Hypothalamus (tissue), 51 donors: ENCODE measurements at places on chromosomes 2 and 18.

DNA sequence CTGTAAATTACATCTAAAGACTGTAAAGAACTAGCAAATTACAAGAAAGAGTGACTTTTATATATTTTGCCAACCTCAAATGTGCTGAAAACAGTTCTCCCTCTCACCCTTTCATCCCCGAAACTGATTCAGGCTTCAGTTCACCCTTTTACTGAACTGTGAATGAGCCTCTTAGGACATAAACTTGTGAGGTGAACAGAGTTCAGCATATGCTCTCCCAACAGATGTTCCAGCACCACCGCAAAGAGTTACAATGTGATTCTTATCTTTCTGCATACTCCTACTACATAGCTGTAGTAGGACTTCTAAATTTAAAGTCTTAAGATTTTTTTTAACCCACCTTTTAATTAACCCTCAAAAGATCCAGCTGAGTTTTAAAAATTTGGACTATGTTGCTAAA is 1.2 kb upstream of the ZCCHC2 start:
- no peak for DNase-seq

- no peak for DNase-seq
These were observed 4.9 kb upstream of the TMEM200C start for GRCh38 chr18:5900262-5900661.

DNA sequence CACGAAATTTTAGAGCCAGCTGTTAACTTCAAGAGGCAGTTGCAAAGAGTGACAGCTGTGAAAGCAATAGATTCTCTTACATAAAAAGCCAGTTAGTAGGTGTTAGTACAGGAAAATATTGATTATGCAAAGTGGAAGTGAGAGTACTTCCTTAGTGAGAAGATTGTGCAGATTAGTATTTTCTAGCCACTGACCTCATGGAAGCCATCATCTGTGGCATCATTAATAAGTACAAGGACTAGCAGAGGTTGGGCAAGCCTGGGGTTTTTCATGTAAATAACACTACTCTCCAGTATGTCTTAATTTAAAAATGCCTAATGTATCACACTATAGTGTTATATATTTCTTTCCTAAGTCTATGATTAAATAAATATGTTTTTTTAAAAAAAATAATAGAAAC is 166.2 kb upstream of the DTNA start:
- no peak for DNase-seq

DNA sequence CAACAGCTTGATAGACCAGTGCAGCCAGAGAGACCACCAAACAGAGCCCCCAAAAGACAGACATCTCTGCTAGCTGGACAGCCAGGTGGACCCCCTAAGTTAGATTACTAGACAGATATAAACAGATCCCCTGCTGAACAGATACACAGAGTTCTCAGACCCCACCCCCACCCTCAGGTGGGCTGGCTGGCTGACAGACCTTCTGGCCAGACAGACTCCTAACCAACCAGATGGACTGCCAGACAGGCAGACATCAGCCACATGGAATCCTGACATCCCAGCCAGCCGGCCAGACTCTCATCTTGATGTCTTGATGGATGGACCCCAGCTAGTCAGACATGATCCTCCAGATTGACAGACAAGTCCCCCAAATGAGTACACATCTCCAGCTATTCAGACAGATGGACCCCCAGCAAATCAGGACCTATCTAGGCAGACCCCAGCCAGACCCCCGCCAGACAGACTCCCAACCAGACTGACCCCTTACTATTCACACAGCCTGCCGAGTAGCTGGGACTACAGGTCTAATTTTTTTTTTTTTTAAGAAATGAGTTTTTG is 18.0 kb downstream of the PTPN18 start:
- DNase-seq, result no peak

DNA sequence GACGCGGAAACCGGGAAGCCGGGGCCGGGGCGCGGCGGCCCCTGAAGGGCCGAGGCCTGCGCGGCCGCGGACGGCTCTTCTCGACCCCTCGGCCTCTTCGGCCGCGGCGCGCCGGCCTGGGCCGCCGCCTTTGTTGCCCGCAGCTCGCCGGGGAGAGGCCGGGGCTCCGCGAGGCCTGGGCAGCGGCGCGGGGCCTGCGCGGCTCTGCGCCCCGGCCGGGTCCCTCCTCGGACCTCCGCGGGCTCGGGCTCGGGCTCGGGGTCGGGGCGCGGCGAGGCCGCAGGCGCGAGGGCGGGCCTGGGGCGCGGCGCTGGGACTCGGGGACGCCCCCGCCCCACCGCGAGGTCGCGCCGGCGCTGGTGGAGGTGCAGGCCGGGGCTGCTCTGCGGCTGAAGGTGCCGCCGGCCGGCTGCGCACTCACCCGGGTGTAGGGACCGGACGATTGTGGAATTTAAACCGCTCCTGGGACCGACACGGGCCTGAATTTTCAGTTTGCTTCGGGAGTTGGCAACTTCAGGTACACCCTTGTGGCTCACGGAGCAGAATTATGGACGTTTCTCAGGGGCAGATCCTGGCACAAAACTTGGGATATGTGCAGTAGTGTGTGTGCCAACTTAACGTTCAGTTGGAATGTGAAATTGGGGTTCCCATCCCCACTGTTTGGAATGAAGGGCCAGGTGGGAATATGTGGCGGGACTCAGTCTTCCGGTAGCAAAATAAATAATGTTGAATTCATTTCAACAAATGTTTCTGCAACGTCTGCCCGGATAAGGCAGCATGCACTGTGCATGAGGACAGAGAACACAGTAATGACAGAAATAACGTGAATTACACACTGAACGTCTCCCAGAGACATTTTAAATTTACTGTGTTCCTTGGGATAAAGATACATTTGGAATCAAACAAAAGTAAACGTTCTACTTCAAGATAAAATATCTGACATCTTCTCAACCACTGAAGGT is 787 bp downstream of the SOCS6 start:
- DNase-seq, result no peak

DNA sequence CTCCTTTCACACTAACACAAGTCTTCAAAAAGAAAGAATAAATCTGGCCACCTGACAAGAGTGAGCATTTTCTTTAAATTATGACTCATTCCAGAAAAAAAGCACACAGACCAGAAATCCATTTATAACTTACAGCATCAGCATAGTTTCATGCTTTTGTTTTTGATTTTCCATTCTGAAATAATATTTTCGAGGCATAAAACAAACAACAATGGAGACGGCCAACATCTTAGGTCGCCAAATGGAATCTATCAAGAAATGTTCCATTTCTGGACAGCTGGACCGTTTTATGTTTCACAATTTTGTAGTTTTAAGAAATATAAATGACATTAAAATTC is 165.4 kb upstream of the ZFP36L2 start:
- DNase-seq, result no peak

GRCh38 chr2:179991344-179991743 is 15.8 kb downstream of the CWC22 start:
- DNase-seq, result no peak

- no peak for DNase-seq
These were observed 50.0 kb downstream of the ASAP2 start for GRCh38 chr2:9256570-9257043.

DNA sequence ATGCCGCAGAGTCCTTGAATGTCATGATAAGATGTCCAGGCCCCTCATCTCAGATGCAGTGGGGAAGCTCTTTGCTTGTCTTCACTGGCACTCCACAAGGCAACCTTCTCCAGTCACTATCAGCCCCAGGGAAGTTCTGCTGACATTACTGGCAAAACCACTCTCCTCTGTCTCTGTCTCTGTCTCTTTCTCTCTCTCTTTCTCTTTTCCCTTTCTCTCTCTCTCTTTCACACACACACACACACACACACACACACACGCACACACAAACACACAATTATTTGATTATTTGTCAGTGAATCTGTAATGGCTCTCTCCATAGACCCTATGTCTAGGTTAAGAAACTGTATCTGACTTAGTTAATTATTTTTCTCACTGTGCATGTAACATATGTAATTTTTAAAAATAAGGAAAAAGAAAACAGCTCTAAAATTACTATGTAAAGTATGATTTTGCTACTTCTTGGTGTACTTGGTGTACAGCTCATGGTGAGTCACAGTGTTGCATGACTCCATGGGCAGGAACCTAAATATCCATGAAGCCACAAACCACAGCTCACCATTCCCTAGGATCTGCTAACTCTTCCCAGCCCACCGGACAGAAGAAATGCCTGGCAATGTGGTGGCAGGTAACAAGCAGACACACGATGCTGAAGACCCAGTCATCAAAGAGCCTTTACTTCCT is 594.9 kb upstream of the ID2 start:
- no peak for DNase-seq

DNA sequence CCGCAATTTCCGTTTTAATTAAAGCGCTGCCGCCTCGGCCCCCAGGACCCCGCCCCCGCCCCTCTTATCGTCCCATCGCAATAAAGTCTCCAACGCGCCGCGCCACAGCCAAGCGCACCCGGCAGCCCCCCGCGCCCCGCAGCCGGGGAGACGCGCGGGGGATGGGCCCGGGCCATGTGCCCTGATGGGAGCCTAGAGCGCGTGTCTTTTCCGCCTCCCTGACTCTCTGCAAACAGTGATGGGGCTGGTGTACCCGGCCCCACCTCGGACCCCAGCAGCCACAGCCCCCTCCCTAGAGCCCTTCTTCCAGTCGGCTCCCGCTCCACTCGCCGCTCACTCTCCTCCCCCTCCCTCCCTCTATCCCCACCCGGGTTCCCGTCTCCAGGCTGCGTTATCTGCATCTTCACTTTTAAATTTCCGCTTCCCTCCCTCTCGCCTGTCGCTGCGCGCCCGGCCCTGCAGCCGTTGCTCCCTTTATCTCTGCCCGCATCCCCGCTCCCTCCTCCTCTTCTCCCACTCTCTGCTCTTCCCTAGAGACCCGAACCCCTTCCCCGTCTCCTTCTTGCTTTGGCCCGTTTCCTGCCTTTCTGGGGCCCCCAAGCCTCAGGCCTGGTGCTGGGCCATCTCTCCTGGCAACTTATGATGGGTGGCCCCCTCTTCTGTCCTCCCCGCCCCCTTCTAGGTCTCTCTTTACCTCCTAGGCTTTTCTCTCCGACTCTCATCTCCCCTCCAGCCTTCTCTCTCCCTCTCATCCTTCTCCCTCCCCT is 524 bp upstream of the FEV start:
- DNase-seq, result no peak

DNA sequence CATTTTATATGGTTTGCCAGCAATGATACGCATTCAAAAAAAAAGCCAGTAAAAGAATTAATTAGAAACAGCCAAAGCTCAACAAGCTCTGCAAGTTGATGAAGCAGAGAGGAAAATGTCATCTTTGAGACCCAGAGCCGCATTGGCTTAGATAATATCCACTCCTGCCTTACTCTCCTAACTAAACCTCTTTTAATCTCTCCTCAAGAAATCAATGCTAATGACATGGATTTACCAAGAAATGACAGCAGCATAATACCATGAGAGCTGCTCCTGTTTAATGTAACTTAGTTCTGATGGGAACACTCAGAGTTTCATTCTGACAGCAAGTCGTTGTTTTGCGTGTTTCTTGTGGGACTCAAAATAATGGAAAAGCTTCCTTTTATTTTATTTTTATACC is 1099.4 kb upstream of the PIK3C3 start:
- DNase-seq, result no peak

- DNase-seq, result no peak
These were observed 94.0 kb downstream of the ZNF532 start for GRCh38 chr18:58958628-58959027.

DNA sequence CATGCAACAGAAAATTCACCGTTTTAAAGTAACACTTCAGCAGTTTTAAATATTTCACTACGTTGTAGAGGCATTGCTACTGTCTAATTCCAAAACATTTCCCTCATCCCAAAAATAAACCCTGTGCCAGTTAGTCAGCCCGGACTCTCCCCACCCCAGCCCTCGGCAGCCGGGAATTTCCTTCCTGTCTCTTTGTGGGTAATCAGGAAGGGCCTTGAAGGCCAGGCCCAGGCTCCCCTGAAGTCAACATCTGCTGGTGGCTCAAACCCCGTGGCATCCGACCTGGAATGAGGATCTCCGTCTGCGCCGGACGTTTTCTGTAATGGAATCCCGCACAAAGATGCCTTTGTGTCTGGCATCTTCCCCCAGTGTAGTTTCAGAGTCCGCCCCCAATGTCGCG is 219.6 kb downstream of the SNTG2 start:
- DNase-seq, result no peak

DNA sequence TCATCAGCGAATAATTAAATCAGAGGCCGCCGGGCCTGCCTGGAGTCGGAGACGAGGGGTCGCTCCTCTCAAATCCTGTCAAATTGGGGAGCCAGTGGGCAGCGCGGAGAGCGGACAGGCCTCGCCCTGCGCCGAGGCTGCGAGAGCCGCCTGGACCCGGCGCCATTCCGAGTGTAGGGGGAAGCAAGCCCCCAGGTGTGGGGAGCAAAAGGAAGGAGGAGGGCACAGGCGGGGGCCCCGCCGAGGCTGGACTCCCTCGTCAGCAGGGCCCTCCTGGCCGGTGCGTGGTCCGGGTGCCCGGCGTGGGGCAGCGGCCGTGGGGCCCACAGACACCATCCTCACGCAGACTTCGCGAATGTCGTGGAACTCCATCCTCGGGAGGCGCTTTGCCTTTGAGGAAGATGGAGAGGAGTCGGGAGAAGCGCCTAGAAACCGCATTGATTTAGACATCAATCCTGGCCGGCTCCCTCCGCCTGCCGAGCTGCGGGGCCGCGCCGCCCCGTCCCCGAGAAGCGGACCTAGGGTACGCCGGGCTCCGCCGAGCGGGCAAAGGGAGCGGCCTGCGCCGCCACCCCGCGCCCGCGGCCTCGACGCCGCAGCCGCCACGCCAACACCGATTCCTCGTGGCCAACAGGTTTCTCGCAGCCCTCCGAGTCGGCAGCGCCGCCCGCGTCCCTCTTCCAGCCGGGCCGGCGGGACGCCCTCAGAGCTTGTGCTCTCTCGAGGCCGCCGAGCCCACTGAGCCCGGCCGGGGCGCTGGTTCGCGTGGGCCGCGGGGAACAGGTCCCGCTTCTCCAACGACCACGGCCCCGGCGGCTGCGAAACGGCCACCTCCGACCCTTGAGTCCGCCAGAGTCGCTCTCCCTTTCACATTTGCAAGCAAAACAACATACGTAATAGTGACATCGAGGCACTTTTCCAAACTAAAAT is 6.7 kb upstream of the ONECUT2 start:
- no peak for DNase-seq

DNA sequence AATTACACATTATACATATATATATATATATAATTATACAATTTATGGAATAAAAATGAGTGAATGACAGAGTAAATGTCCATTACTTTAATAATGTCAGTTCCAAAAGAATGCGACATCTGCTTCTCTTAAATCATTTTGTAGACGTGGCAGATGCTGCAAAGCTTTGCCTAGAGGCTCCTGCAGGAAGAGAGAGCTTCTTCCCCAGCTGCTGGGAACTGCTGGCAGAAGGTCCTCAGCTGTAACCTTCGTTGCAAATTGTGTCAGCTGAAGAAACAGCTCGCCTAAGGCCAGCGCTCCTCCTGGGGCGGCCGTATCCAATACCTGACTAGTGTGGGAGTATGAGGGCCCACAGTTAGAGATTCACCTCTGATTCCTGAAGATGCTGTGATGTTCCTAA is 9.6 kb upstream of the THNSL2 start:
- no peak for DNase-seq

DNA sequence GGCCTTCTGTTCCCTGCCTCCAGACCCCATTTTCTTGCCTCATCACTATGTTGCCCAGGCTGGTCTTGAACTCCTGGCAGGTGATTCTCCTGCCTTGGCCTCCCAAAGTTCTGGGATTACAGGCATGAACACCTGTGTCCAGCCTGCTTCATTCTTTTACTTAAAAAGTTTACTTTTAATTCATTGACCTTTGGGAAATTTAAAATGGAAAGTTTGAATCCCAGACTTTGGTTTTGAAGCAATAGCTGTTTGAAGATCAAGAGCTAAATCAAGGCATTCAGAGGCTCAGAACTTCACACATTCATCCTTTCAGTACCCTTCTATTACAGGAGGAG is 79.3 kb upstream of the SESTD1 start:
- no peak for DNase-seq
